ENCODE measurements at places on chromosomes 7 and 10.

- DNase-seq: peak; percentile 91
Observed at GRCh38 chr7:4725014-4725849, 43.1 kb downstream of the FOXK1 start.

DNA sequence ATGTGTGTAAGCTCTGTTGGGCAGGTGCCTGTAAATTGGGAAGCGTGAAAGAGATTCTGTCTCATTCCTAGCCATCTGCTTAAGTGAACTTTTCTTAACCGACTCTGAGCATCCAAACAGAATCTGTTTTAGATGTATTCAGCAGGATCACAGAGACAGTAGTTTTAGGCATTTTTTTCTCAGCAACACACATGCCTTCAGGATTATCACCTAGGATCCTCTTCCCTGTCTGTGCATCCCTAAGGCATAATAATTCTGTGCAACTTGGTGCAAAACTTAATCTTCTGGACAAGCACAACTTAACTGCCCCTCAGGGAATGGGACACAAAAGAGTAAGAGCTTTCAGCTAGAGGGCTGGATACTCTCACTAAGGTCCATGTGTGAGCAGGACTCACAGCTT is 284.8 kb downstream of the C7orf25 start:
- no peak for DNase-seq

DNA sequence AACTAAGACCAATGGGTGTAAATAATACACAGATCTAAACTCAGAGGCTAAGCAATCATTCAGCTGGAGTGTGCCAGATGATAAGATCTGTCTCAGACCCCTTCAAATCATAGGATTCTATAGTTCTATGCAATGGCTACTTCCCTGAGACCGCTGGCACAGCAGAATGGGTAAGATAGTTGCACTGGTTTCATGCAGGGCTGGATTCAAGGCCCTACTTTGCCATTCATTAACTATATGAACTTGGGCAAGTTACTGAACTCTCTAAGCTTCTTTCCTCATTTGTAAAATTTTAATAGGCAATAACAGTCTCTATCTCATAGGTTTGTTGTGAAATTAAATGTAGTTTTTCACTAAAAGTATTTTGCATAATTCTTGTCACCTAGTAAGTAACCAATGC is 62.0 kb downstream of the TFEC start:
- no peak for DNase-seq

- DNase-seq: no peak
Observed at GRCh38 chr7:75870557-75871161, 8.2 kb upstream of the RHBDD2 start.

DNA sequence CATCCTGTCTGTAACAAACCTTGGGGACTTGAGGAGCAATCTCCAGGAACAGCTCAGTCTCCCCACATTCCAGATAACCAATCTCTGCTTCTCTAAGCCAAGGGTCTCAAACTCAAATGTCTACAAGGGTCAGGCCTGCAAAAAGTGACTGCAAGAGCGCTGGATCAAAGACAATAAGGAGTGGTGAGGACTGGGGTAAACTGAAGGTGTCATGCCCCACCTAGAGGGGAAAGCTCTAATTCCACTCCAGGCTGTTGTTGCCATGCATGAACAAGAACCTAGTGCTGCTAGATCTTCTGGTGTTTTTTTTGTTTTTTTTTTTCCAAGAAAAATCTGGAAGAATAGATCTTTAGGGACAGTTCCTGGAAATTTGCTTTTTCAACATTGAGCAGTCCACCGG is 117.9 kb upstream of the MACROH2A2 start:
- peak; percentile 9 for DNase-seq

GRCh38 chr7:157612664-157613561 is 276.1 kb downstream of the DNAJB6 start:
- no peak for DNase-seq

DNA sequence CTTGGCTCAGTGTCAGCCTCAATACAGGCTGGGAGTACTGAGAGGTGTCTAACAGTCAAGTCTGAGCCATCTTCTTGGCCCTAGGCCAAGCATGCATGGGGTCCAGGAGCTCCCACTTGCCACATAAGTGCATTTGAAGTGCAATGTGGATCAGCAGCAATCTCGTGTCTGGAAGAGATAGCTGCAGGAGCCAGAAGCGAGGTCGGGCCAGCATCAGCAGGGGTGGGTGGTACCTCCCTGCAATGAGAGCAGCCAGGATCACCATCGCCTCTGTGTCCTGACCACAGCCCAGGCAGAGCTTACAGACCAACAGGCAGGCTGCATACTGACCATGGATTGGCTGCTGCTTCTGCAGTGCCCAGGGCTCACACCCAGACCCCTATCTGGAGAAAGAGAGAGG is 83.0 kb upstream of the CXCL12 start:
- no peak for DNase-seq

DNA sequence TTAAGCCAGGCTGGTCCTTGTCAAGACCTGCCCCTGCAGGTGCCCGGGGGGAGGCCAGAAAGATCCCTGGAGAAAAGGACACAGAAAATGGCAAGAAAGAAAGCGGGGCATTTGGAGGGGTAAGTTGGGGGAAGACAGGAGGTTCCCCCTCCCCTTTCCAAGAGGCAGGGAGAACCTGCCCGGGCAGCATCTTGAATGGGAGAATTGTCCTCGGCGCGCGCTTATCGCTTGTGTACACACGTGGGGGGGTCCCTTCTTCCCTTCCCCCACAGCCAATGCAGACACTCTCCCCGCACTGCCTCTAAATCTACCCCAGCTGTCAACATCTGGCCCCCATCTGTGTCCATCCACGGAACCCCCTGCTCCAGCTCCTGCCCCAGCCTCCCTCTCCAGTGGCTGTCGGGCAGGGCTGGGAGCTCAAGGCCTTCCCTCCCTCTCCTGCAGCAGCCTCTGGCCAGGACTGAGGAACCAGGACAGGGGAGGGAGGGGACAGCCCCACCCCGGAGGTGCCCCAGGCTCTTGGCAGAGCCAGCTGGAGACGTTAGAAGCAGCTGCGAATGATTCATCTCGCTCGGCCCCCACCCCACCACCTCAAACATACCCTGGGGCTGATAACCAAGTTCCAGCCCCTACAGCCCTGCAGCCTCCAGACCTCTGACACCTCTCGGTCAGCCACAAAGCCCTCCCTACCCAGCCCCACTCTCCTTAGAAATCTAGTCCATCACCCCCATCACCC is 25.3 kb downstream of the EPHB4 start:
- DNase-seq: peak; percentile 61

All from cardiac fibroblast (primary cell).